Activated T-helper 1 cell treated with anti-CD3 and anti-CD28 coated beads, Interleukin-2, amount 50 U/mL, for 16 hours (primary cell): ENCODE measurements at places on chromosomes 2 and 18.

- no peak for DNase-seq
Observed at GRCh38 chr2:33340280-33340679, 136.2 kb upstream of the RASGRP3 start.

GRCh38 chr2:101464841-101465240 is 10.1 kb downstream of the RFX8 start:
- no peak for DNase-seq

DNA sequence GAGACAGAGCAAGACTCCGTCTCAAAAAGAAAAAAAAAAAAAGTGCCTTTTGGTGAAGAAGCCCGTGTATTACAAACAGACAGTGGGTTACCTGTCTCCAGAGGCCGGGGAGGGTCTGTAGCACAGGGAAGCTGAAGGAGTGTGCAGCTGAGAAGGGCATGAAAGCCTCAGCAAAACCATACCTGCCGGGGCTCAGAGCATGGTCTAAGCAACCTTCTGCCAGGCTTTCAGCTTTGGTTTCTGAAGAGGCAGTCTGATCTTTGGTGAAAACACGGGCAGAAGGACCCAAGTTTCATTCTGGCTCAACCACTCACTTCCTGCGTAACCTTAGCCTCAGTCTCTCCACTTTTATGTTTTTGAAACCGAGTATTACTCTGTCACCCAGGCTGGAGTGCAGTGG is 21.5 kb downstream of the SH2D6 start:
- DNase-seq: no peak

DNA sequence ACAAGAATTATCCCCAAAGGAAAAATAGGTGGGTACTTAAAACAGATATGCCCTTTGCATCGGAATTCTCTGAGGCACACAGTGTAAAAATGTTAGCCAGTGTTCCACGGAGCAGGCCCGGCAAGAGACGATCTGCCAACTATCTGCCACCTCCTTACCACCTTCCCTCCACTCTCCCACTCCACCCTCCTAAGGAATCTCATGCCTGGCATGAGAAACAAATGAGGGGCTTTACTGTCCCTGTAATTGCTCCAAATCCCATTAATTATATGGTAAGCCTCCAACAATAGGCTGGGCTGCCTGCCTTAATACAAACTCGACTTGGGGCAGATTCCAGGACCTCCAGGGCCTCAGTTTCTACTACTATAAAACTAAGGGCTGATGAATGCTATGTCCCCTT is 102.3 kb downstream of the ZBTB7C start:
- no peak for DNase-seq

GRCh38 chr2:16591370-16591933 is 74.2 kb downstream of the CYRIA start:
- DNase-seq: no peak

DNA sequence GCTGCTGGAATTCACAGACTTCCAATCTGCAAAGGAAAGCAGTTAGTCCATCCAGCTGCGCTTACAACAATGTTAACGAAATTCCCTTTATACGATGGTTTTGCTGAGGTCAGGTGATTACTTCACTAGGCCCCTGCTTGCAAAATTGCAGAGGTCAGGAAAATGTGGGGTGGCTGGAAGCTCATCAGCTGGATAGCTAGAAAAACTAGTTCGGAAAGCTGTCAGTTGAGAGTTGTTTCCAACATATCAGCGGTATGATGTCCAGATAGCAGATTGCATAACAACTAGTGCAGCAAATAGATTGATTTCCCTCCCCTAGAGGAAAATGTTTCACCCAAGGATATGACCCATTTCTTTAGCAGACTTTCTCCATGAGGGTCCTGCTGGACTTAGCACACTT is 2021.1 kb upstream of the CELF4 start:
- no peak for DNase-seq

DNA sequence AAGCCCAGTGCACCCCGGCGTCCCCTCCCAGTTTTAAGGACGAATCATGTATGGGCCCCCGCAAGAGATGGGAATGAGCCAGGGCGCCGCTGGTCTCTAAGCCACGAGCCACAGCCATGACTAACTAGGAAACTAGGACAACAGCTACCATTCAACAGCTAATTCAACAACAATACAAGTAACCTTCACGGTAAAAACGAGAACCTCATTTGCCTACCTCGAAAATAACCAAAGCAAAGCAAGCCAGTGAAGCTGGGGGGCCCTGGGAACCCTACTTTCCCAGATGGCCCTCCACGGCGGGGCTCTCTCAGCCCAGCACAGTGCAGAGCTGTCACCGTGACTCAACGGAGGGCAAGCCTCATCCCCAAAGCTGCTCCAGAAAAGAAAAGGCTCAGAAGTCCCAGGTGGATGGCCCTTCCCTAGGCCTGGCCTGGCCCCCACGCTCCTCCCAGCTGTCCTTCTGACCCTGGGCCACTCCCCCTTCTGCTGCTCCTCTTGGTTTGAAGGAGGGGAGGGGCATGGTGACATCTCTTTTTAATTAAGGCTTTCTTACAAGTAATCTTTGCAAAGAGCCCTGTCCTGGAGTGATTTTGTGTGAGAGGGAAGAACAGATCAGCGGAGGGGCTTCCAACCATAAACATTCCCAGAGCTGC is 126.3 kb downstream of the HDAC4 start:
- DNase-seq: no peak

- DNase-seq: no peak
Observed at GRCh38 chr18:74146756-74147155, 878 bp downstream of the FBXO15 start.

DNA sequence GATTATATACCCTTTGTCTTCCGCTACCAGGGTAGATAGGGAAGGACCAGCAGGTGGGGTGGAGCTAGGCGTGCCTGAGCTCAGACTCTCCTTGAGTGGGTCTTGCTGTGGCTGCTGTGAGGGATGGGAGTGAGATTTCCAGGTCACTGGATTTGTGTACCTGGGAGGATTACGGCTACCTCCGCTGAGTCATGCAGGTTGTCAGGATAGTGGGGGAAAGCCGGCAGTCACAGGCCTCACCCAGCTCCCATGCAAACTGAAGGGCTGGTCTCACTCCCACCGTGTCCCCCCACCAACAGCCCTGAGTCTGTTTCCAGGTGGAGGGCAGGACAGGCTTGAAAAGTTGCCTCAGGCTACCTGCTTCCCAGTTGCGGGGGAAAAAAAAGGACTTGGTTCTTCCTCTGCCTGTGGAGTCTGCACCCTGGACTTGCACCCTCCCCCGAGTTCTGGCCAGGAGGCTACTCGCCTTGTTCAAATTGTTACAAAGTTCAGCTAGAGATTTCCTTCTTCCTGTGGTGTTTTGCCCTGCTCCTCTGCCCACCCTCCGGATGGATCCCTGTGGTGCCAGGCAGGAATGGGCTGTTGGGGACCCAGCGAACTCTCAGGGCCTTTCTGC is 268.3 kb downstream of the VAPA start:
- DNase-seq: no peak

DNA sequence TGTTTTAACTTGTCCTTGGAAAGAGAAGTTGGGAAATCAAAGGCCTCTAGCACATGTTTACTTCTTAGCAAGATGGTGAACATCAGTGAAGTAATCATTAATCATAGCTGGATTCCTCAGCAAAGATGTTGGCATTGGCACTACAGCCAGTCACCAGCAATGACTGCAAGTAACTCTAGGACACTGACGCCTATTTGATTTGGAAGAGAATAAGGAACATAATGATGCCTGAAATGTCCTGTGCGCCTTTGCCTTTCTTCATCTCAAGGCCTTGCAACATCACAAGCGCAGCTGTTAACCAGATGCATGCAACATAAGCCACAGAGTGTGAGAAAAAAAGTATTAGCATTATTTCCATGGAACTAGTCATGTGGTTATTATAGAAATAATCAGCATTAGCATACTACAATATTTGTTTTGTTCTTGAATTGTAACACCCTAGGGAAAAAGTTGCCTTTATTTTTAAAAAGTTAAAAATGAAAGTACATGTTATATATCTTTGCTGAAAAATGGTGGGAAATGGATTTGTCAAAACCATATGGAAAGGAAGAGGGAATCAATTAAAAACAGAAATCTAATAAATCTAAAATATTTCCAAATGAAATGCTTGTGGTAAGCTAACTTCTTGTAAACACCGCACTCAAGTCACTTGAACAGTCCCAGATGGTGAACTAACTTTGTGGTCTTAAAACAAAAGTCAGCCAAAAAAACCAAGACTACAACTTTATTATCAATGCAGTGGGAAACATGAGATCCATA is 55.6 kb downstream of the THADA start:
- no peak for DNase-seq

- no peak for DNase-seq
Observed at GRCh38 chr2:113098041-113098440, 29.4 kb upstream of the IL1RN start.

DNA sequence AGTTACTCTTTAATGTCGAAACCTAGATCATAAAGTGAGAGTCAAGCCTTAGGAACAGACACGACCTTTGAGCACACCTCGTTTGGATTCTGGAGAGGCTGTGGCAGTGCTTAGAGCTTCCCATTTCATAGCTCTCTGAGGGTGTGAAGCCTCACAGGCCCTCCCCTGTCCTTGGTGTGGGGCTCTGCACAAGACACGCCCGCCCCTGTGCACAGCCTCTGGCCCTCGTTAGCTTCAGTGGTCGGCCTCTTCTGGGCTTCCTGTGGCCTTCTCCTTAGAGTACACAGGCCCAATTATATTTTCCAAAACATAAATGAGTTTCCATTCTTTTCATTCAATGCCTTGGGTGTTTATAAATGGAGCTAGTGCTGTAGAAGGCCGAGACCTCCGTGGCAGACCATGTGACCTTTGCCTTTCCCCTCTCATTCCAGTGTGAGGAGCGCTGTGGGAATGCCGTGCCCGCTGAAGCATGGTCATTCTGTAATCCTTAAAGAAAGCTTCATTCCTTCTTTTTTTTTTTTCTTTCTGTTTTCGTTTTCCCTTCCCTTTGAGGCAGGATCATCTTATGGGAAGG is 208.6 kb downstream of the DCDC2C start:
- DNase-seq: no peak

GRCh38 chr2:174356347-174356746 is 21.6 kb downstream of the SP9 start:
- DNase-seq: no peak

DNA sequence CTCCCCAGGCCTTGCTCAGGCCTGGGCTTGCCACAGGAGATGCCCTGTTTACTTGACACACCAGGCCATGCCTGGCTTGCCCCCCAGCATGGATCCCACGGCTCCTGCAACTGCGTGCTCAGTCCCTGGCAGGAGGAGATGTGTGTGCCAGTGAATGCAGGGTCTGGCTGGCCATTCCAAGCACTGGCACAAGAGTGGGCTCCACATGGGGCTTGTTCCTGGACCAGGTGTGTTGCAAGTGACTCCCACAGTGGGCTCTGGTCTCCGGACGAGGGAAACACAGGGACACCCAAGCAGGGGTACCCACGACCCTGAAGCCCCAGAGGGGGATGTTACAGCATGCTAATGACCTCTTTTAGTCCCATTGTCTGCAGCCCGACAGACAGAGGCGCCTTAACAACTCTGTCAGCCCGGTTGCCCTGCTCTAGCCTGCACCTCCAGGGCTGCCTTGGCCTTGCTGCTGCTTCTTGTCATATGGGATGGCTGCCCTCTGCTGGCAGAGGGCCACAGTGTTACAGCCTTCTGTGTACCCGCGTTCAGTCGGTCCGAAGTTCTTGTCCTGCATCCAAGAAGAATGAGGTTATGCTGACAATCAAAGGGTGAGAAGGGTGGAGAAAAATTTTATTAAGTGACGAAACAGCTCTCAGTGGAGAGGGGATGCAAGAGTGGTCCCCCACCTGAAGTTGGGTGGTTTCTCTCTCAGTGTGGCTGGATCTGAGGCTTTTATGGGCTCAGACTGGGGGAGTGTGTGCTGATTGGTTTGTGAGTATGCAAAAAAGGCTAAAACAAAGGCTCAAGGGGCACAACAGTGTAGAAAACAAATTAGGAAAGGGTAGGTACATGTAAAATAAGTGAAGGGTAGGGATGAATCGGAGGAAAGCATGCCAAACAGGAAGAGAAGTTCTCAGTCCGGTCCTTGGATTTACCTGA is 180.4 kb downstream of the MBD5 start:
- DNase-seq: no peak

DNA sequence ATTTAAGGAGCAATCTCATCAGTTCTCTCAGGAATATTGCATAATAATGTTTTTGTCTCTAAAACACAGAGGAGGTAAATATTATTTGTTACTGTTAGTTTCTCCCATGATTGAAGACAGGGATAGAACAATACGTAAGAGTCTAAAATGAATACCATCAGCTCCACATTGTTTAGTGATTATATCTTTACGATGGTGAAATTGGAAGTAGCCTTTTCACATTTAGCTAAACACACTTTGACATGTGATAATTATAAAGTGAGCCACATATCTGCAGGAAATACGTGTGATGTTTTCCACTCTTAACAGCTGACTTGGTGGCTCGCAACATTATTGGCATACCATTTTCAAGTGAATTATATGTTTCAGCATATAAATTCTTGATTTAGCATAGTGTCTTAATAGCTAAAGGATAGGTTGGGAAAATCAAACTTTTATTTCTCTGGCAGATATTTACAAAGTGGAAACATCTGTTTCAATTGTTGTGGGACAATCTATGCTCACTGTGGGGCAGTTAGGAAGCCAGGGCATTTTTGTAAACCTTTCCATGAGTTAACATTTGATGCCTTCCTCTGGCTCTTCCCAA is 208.1 kb upstream of the RASGRP3 start:
- DNase-seq: no peak

- DNase-seq: no peak
Observed at GRCh38 chr2:26438926-26439325, 37.2 kb downstream of the DRC1 start.

GRCh38 chr2:4962419-4962818 is 729.8 kb upstream of the SOX11 start:
- no peak for DNase-seq

DNA sequence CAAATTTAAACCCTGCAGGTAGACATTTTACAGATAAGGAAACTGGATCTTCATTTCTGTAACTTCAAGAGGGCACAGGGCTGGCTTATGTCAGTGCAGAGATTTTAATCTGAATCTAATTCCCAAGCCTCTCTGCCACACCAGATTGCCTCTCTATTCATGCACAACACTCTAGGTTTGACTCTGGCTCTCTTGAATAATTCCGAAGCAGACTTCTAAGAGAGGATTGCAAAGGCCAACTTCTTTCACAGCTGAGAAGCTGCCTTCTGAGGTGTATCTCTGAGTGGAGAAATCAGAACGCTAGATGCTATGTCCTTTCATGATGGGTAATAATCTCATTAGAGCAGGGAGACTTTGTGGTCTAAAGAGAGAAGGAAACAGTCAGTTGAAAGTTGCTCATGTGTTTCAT is 20.1 kb upstream of the MGAT5 start:
- DNase-seq: no peak
